ENCODE measurements at places on chromosomes 7 and 10.
A peak's percentile ranks its signal among the peaks of the same experiment; 100 is the strongest.

- DNase-seq = no peak
These were observed 145.8 kb upstream of the IMMP2L start for GRCh38 chr7:111708072-111708471.

- DNase-seq = peak; percentile 35
These were observed 15.4 kb upstream of the MEST start for GRCh38 chr7:130476297-130477150.

- DNase-seq = no peak
These were observed 49.8 kb downstream of the EBF3 start for GRCh38 chr10:129914153-129914855.

DNA sequence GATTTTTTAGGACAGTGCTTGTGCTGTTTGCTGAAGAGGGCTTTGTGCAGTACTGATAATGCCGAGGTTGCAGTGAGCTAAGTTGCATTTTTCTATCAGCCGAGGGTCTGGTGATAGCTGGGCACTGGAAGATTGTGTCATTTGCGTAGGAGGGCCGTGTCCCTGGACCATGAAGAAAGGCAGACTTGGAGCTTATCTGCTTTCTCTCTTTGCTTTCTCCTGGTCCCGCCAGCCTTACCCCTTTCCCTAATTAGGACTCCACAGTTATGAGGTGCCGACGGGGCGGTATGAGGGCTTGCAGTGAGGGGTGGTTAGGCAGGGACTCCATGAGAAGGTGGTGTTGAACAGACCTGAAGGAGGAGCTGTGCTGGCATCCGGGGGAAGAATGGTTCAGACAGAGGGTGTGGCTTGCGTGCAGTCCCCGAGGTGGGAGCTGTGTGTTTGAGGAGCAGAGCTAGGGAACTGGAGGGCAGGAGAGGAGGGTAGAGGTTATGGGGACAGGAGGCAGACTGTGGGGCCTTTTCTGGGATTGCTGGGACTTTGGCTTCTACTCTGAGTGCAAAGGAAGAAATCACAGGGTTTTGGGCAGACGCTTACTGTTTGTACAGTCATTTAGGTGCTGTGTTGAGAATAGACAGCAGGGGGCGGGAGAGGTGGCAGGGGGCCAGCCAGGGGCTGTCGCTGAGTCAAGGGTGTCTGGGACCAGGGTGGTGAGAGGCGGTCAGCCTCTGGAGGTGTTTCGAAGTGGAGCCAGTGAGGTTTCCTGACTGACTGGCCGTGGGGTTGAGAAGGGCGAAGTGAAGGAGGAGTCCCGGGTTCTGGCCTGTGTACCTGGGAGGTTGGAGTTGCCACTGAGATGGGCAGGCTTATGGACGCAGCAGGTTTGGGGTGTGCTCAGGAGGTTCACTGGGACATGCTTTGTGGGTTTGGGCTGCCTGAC lies 43.4 kb downstream of the PRF1 start:
- peak; percentile 58 for DNase-seq

DNA sequence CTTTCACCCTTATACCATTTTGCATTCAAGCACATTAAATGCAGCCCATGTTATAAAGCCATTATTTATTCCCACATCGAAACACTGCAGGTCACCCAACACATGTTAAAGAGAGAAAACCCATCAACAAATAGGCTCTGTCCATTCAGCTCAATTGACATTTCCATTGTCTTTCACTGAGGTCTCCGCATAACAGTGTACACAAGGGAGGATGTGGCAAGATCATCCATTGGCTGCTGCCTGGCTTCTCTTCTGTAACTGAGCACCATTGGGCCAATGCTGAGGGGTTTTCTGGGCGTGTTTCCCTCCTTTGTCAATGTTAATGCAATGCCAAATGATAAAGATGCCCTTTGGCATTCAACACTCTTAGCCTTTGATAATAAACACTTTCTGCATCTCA lies 278.1 kb upstream of the SP4 start:
- no peak for DNase-seq

DNA sequence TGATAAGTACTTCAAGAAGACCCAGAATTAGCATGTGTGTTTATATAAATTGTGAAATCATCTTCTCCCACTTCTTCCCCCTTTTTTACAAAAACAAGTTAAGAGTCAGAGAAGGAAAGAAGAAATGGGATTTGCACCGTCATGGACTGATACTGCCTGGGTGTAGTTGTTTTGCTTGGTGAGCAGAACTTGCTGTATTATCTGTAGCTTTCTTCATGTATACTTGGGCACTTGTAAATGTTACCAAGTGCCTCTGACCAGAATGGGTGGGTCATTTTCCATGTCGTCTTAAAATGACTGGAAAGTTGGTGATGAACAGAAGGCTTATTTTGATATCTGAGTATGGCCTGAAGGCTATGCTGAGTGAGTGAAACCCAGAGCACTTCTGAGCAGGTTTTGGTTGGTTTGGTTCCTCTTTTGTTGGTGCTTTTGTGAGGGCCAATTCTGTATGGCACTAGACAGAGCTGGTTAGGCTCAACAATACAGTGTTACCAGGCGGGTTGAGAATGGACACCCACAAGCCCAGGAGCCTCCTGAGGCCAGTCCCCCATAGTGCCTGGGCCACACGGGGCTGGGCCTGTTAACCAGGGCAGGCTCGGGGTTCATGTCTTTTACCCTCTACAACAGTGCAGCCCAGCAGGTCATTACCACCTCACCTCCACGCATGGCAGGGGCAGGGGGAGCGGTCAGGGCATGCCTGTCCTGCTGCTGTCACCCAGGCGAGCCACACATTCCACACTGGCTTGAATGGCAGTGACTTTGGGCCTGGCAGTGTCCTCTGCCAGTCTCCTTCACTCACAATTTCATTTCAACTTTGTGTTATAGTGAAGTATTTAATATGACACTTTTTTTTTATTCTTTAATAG lies 115.1 kb downstream of the CCNY start:
- DNase-seq = no peak

- DNase-seq = peak; percentile 70
These were observed 30.2 kb upstream of the EZH2 start for GRCh38 chr7:148914208-148914777.

GRCh38 chr10:49312246-49312869 lies 13.4 kb downstream of the C10orf71 start:
- no peak for DNase-seq

GRCh38 chr10:85961073-85961472 lies 405.5 kb downstream of the GRID1 start:
- DNase-seq = no peak

DNA sequence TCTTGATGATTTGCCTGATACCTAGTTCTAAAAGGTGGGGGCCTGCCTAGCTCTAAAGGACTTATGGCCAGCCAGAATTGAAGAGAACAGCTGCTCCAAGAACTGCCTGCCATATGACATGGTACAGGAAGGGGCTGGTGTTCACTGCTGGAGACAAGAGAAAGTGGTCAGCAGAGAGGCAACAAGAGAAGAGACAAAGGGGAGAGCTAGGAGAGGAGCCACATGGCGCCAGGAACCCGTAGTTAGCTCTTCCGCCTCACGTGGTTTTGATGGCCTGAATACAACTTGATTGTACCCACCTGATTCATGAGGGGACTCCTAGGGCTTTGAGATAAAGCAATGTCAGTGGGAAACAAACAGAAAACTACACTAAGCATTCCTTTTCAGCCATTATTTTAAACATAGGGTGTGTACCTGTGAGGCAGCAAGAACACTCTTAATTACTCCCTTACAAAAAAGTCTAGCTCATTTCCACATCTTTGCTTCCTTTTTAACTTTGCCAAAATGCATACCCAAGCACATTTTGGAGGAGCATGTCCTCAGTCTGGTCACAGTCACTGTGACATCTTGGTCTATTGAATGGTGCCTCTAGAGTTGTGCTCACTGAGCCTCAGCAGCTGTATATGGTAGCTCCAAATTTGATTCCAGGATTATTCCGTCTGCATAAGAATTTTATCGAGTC lies 71.6 kb downstream of the CCDC71L start:
- DNase-seq = no peak

- no peak for DNase-seq
These were observed 35.9 kb downstream of the MTURN start for GRCh38 chr7:30170476-30171205.

GRCh38 chr7:76217942-76218566 lies 16.4 kb downstream of the SRRM3 start:
- DNase-seq = no peak

GRCh38 chr7:157854066-157854891 lies 517.5 kb downstream of the DNAJB6 start:
- no peak for DNase-seq

- DNase-seq = no peak
These were observed 118.7 kb downstream of the ICA1 start for GRCh38 chr7:8143151-8143874.

GRCh38 chr10:101218351-101219138 lies 10.7 kb downstream of the LBX1 start:
- no peak for DNase-seq

GRCh38 chr10:20630092-20630643 lies 266.9 kb downstream of the NEBL start:
- DNase-seq = no peak

- DNase-seq = peak; percentile 81
These were observed 34.3 kb upstream of the NPVF start for GRCh38 chr7:25262586-25262985.

GRCh38 chr10:126264102-126265018 lies 123.9 kb downstream of the ADAM12 start:
- no peak for DNase-seq

DNA sequence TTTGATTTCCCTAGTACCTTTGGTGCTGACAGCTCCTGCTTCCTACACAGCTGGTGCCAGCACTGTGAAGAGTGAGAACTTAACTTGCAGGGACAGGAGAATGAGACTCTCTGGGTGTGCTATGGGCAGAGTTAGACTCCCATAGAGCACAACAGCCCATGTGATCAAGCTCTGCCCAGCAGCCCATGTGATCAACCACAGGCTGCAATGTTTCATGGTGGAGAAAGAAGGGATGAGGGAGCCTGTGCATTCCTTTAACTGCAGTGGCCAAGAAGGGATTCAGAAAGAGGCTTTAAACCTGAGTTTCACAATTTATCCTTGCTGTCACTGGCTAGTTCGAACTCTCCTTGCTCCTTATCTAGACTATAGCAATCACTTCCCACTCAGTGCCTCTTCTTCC lies 10.0 kb upstream of the MEST start:
- DNase-seq = no peak

- no peak for DNase-seq
These were observed 77.1 kb downstream of the HIPK2 start for GRCh38 chr7:139700505-139701235.

GRCh38 chr7:133999178-133999577 lies 128.0 kb upstream of the LRGUK start:
- DNase-seq = no peak

DNA sequence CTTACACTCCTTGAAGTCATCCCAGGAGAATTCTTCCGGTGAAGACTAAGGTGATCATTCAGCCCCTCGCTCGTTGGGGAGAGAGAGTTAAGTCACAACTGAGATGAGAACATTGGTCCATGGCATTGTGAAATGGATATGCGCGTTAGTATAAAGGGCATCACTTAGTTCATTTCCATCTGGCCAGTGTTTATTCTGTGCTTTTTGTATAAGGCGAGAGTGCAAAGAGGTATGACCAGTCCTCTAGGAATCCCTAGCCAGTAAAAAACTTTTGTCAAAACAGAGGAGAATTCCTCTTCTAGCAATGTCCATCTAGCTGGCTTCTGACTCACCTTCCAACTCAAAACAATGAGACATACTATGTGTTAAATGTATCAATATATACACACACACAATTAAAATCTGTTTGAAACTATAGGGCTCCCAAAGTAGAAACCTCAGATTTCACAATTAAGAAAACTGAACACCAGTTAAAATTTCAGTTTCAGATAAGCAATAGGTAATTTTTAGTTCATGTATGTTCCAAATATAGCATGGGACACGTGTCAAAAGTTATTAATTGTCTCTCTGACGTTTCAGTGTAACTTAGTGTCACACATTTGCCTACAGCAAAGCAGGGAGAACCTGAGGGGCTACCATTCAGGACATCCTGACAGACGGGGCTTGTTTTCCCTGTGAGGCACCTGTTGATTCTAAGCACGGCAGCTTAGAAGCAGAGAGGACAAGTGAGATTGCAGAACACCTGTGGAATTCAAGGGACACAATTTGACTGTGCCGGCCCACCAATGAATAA lies 158.9 kb downstream of the KLF6 start:
- peak; percentile 57 for DNase-seq

- no peak for DNase-seq
These were observed 30.4 kb downstream of the LYZL1 start for GRCh38 chr10:29319205-29319781.

GRCh38 chr7:78607099-78607498 lies 808.5 kb downstream of the PHTF2 start:
- peak; percentile 3 for DNase-seq

Data from fibroblast of skin of right biceps (primary cell).